ENCODE measurements at places on chromosomes 4 and X.

- DNase-seq, result no peak
Measured at GRCh38 chr4:15186806-15187205, 184.5 kb downstream of the CPEB2 start.

DNA sequence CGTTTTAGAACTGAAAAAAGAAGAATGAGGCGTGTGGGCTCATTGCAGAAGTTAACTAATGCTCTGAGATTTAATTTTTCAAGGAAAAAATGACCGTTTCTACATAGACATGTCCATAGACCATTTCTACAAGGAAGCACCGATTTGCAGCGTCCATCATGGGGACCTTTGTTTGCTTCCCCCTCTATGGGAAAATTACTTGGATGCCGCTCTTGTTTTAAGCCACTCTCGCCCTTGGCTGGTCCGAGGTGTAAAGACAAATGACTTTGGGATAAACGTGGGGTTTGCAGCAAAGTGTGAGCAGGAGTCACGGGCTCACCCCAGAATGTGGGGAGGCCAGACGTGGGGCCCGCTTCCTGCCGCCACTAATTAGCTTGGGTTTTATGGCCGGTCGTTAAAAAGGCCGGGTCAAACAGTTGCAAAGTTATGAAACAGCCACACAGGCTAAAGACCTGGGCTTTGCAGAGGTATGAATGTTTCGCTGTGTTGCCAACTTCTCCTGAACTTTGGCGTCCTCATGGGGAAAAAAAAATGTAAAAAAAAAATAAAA, 235.9 kb downstream of the SHOX start:
- DNase-seq, result no peak

GRCh38 chr4:141635736-141636081, 674 bp upstream of the IL15 start:
- DNase-seq, result no peak

GRCh38 chr4:86043755-86044592, 315.9 kb downstream of the MAPK10 start:
- DNase-seq, result no peak

GRCh38 chr4:13484749-13485221, 645 bp upstream of the RAB28 start:
- no peak for DNase-seq

DNA sequence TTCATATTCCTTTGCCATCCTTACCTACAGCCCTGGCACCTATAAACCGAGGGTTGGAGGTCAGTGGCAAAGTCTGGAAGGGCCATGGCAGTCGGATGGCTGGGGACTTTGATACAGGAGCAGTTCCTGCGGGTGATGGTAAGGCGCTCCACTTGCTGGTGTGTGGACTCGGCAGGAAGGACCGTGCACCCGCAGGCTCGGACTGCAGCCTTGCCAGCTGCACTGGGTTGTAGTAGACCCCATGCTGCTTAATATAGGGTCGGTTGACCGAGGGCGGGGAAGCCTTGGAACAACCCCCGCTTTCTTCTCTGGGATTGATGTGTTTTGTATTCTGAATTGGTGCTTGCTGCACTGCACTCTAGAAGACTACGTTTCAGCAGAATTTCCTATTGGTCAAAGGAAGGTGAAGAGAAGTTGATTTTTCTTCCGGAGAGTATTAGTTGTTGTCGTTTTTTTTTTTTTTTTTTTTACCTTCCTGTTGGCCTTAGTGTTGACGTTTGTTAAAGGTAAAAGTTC, 638 bp downstream of the BLTP1 start:
- DNase-seq, result peak; percentile 59

DNA sequence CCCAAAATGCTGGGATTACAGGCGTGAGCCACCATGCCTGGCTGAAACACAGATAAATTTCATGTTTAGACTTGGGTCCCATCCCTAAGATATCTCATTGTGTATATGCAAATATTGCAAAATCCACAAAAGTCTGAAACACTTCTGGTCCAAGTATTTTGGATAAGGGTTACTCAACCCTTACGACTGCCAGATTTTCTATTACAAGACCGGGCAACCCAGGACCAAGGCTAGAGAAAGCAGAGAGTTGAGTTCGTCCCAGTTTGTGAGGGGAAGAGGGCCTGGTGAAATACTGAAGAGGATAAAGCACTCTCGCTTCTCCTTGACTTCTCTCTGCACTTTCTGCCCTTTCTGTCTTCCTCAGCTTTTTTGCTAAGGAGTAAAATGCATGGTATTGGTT, 34.5 kb downstream of the ZFX start:
- no peak for DNase-seq

GRCh38 chrX:67544281-67545035, 637 bp downstream of the AR start:
- DNase-seq, result no peak

- no peak for DNase-seq
Measured at GRCh38 chrX:153153516-153153915, 25.6 kb upstream of the MAGEA1 start.

DNA sequence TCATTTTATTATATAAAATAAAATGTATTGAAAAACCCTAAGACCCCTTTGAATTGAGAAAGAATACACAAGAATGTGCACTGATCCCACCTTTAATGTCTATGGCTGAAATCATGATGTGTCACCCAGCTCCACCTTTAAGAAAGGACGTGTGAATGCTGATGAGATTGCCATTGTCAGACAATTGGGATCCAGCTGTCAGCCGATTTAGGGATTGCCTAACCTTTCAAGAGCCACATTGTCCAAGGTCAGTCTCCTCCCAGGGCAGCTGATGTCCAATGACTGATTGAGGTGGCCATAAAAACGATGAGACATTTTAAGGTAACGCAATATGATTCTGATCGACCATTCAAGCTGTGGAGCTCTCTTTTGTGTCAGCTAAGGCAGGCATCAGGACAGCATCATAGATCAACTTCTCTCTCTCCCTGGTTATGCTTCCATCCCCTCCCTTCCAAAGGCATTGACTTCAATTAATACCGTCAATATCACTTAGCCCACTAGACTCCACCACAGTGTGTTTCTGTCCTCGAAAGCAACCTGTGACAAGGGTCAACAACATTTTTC, 1676.4 kb downstream of the PCDH7 start:
- DNase-seq, result no peak

GRCh38 chrX:108811891-108812290, 75.5 kb upstream of the IRS4 start:
- DNase-seq, result no peak
